HT1080 (cell line): ENCODE measurements at places on chromosomes 3 and 15. TPM values are rescaled to one million over a fixed set of nuclear protein-coding genes. Genes with fewer than 3 reads are reported as not detected.
A peak's percentile ranks its signal among the peaks of the same experiment; 100 is the strongest.

- no peak for DNase-seq
These were observed 43.4 kb upstream of the ARL14 start for GRCh38 chr3:160633361-160634083.

TRIM59 gene
- total RNA-seq = 13.3 and 16.5 TPM in 2 replicates

DNA sequence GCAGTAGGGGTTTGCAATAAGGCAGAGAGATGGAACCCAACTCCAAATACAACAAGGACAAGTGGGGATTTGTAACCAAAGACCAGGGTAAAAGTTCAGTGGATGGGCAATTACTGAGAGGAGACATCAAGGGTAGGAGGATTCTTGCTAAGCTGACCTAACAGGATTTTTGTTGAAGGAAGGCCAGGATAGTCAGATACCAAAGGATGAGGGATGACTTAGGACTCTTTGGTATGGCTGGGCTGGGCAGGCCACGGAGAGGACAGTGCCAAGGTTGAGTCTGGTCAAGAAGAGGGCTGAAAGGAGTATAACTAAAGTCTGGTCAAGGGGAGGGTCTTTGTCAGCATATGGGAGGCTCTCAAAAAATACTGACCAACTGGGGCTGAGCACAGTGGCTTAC is 85.3 kb upstream of the UBE2E2 start:
- no peak for DNase-seq

- DNase-seq = no peak
These were observed 678.1 kb upstream of the CCDC54 start for GRCh38 chr3:106699122-106699521.

DNA sequence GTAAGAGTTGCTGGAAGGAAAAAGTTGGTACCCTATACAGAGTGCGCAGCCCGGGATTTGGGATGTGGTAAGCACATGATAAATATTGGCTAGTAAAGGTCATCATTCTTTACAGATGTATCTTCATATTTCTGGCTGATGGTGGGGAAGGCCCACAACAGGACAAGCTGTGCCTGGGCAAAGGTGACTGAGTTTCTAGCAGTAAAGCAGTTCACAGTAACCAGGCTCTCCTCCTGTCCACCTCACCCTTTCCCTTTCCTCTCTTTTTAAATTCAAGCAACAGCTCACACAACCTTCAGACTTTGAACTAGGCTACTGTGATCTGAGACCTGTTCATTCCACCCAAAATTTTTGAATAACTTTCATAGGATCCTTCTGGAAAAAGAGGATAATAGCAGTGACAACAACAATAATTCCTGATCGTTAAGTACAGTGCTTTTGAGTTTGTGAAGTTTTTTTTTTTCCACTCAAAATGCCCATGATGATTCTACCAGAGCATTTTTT is 145.9 kb upstream of the TBL1XR1 start:
- no peak for DNase-seq

GRCh38 chr3:9649791-9650521 is 651 bp downstream of the MTMR14 start:
- peak; percentile 5 for DNase-seq

- no peak for DNase-seq
These were observed 49.0 kb downstream of the LMCD1 start for GRCh38 chr3:8550611-8551010.

DNA sequence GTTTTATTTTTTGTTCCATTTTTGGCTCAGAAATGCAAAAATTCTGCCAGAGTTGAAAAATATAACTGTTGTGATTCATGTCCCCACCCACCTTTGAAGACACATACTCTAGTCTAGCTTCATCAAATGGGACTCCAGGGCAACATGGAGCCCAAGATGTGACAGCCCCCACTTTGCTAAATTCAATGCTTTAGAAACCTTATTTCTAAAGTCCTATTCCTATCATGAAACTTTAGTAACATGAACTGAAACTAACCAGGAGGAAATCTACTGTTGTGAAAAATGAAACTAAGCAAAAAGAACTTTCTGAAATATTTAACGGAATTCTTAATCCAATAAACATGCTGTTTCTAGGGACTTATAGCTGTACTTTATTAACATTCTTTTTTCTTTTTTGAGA is 20.3 kb downstream of the UBP1 start:
- DNase-seq = no peak

GRCh38 chr3:52554026-52554755 is 17.8 kb downstream of the UQCC5 start:
- no peak for DNase-seq

- no peak for DNase-seq
These were observed 46.6 kb downstream of the FAH start for GRCh38 chr15:80199366-80199765.

GRCh38 chr15:80491163-80491847 is 87.1 kb downstream of the ARNT2 start:
- no peak for DNase-seq

GRCh38 chr3:107824822-107825371 is 265.9 kb downstream of the CD47 start:
- no peak for DNase-seq

DNA sequence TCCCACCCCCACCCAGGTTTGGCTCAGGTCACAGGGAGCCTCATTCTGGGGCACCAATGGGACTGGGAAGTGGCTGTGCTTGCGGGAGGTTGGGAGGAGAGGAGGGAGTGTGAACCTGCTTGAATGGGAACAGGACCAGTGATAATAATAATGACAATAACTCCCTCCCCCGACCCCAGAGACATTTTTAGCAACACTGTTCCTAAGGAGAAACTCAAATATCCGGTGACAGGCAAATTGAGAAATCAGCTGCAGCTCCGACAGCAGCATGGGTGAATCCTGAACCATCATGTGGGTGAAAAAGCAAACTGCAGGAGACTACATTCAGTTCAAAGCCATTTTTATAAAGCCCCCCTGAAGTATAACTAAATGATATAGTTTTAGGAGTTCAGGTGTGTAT is 11.6 kb upstream of the RPL29 start:
- DNase-seq = no peak

DNA sequence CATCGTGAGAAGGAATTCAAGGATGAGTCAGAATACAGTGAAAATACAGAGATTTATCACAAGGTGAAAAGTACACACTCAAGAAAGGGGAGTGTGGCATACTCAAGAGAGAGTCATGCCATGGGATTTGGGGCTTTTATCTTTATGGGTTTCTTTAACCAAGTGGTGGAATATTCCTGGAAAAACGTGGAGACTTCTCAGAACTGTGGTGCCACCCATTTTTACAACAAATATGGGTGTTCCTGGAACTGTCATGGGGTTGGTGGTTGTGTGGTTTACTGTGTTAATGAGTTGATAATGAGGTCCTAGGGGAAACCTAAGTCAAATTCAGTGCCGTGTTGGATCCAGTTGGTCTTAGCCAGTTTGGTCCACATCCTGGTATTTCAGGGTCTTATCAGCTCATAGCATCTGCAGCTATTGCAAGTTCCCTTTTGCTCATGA is 497.2 kb downstream of the GABRG3 start:
- no peak for DNase-seq

GRCh38 chr15:74374648-74375302 is 7.3 kb upstream of the CYP11A1 start:
- no peak for DNase-seq

DNA sequence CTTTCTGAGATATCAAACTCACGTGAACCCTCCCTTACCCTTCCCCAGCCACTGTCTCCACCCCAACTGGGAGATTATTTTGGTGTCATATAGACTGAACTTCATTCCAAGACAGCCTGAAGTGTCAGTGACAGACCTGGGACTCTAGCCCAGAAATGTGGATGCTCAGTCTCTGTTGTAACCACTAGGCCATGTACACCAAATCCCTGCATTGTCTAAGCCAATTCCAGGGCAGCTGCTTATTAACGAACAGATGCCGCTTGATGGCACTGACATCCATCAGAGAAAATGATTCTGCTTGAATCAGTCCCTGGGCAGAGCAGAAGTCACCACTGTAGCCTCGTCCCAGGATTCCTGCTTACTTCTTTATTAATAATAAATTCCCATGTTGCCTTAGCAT is 305.5 kb downstream of the GRM7 start:
- no peak for DNase-seq

DUOXA2 gene
- not detected in 2 replicates for total RNA-seq

GRCh38 chr3:99753268-99753975 is 64.2 kb upstream of the CMSS1 start:
- DNase-seq = peak; percentile 66

CDCP1 gene
- total RNA-seq = 16.9 and 23.8 TPM in 2 replicates

PYGO1 gene
- total RNA-seq = 3.3 and 5.0 TPM in 2 replicates

DNA sequence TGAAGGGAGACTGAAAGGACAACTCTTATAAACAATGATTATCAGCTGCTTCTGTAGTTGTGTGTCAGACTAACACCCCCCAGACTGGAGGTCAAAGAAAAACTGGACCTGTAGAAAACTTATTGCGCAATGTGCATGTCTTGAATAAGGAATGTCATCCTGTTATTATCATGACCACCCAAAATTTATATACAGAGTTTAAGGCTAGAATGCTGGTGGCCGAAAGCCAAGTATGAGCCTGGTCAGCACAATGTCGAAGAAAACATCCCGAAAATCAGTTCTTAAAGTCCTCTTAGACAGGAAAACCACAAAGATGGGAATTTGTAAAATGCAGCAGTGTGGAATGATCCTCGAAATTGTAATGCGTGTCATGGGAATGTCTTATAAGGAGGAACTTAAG is 29.3 kb downstream of the RFTN1 start:
- peak; percentile 90 for DNase-seq

LRIG1 gene
- 11.2 and 14.6 TPM in 2 replicates for total RNA-seq

REC114 gene
- 0.13 TPM in 1 of 2 replicates, not detected in the other for total RNA-seq

- no peak for DNase-seq
These were observed 345.0 kb upstream of the NR2E3 start for GRCh38 chr15:71465131-71465955.

PSTPIP1 gene
- 0.53 TPM in 1 of 2 replicates, not detected in the other for total RNA-seq

- DNase-seq = no peak
These were observed 80.8 kb upstream of the SKOR1 start for GRCh38 chr15:67744331-67745072.

GRCh38 chr15:62360332-62361097 is 195.4 kb upstream of the C2CD4B start:
- DNase-seq = no peak
